Calu3 (cell line): ENCODE measurements at places on chromosomes 11 and 22. TPM values are rescaled to one million over a fixed set of nuclear protein-coding genes. Genes with fewer than 3 reads are reported as not detected.

DNA sequence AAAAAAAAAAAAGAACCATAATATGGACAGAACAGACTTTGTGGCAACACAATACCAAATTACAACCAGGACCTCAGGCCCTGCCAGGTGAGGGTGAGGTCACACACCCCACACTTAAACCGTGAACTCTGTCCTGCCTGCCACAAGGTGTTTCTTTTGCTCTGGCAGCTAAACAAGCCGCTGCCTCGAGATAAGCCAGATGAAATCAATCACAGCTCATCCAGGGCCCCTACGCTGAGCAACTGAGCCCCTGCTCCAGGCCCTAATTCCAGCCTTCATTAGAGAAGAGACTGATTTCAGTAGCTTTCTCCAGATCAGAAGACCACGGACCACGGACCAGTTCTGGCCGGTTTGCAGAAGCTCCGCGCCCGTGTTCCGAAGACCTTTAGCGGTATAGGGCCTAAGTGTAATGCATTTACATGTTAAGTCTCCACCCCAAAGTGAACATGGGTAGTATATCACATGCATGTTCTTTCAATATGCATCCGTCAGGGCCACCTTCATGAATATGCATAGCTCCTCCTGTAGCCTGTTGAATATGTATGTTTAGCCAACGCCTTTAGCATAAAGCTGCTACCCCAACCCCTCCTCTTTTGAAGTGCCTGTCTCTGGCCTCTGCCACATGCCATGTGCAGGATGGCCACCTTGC lies 14.8 kb upstream of the RAC2 start:
- DNase-seq, result no peak

Gene SNX32
- total RNA-seq, result not detected in 2 replicates

Gene NAALAD2
- 0.22 and 0.38 TPM in 2 replicates for total RNA-seq

DNA sequence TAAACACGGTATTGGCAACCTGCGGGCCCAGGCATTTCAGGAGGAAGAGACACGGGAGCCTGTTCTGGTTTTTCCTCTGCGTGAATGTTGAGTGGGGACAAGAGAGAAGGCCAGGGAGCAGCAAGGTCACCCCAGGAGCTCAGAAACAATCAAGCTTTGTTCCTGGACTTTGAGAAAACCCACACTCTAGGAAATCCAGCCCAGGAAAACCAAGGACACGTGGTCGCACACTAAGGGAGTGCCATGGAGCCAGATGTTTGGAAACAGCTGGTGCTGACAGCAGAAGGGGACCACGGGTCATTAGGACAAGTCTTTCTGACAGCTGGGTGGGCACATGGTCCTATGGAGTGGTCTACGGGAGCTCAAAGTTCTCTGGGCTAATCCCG lies 44.1 kb downstream of the MYH9 start:
- DNase-seq, result no peak

DNA sequence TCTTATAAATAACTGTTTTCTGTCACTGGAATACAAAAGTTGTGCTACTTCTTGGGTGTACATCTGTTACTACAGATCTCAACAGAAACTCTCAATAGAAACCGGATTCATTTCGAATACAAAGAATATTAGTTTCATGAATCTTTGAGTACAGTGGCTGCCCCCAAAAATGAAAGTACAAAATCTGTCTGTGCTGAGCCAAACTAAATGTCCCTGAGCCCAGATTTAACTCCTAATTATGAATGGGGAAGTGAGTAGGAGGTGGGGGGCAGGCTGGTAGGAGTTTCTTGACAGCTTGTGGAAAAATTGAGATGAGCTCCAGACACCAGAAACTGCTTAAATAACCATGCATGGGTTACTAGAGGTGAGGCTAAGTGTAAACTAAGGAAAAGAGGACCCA lies 41.6 kb downstream of the PITPNB start:
- no peak for DNase-seq

DNA sequence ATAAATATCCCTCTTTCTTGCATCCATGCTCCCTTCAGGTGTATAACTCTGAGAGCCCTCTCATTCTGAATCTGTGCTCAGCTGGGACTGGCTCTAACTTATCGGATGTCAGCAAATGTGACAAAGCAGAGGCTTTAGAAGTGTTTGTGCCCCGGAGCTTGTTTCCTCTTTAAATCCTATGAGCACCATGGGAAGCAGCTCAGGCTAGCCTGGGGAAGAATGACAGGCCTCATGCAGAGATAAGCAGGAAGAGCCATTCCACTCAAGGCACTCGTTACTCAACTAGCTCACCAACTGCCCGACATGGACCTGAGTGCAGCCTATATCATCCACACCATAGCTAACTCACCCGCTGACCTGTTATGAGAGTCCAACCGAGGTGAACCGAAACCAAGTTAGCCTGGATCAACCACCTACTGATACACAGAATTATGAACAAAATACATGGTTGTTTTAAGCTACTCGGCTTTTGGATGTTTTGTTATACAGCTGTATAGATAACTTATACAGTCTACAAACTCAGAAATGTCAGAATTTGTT lies 990.7 kb downstream of the NTM start:
- no peak for DNase-seq

DNA sequence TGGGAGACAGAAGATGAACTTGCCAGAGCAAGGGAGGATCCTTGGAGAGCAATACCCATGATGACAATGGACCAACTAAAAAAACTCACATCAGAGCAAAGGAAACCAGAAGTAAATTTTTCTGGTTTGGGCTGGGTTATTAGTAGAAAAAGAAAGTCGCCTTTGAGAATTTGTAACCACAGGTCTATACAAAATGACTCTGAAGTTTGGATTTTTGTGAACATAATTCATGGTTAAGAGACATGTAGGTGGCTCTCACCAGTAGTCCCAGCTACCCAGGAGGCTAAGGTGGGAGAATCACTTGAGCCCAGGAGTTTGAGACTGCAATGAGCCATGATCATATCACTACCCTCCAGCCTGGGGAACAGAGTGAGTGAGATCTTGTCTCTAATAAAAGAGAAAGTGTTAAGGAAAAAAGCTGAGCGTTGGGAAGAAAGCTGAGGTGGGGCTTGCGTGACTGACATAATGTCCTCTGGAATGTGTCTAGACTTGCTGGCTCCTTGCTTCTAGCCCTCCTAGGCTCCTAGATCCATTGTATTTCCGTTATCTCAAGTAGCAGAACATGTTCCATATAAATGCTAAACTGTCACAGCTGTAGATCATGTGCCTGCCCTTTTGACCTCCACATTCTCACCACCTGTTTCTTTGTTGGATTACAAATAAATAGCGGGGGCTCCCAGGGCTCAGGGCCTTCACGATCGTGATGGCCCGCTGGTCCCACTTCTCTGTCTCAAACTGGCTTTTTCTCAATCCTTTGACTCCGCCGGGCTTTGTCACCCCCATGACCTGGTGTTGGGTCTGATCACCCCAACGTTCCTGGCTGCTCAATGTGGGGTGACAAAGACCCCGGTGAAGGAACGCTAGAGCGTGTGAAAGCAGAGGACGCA lies 56.2 kb upstream of the SC5D start:
- DNase-seq, result no peak
